SK-MEL-5 (cell line): ENCODE measurements at places on chromosomes 16 and 17. TPM values are rescaled to one million over a fixed set of nuclear protein-coding genes. Genes with fewer than 3 reads are reported as not detected.

- DNase-seq = no peak
Observed at GRCh38 chr16:26386096-26386495, 680.6 kb upstream of the C16orf82 start.

- DNase-seq = no peak
Observed at GRCh38 chr16:80614908-80615671, 74.3 kb downstream of the DYNLRB2 start.

The TOX3 gene
- not detected in 2 replicates for total RNA-seq

DNA sequence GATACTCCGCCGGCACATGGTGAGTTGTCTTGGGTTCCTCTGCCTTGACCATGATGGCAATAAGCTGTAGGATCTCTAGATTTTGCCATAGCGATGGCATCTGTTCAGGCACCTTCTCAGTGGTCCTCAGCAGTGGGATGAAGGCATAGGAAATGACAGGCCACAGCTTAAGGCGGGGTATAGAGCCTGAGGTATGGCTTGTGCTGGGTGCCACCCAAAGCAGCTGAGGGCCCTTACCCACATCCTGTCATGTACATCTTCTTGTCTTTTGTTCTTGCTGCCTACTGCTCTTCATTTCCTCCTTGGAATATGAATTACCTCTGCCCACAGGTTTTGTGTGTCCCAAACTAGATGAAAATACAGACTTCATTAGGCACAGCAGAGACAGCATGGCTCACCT, 29.5 kb downstream of the KAT7 start:
- DNase-seq = no peak

The SLC5A10 gene
- total RNA-seq = 0.11 TPM in 1 of 2 replicates, not detected in the other

DNA sequence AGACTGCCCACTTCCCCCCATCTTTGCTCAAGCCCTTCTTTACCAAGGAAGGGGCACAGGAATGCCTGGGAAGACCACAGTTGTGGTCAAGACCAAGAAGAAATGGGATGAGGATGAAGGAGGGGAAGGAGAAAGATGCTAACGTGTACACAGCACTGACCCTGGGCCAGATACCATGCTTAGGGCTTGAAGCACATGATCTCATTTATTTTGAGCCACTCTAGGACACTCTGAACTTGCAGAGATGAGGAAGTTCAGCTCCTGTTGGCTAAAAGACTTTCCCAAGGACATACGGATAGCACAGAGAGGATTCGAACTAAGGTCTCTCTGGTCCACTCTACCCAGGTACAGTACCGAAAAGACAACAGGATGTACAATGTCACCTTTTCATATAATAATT, 42.6 kb downstream of the PIK3R5 start:
- no peak for DNase-seq

The BCO1 gene
- 0.24 and 0.32 TPM in 2 replicates for total RNA-seq

GRCh38 chr16:74659041-74659440, 7.6 kb downstream of the RFWD3 start:
- DNase-seq = no peak

The SLFN11 gene
- 0.11 TPM in 1 of 2 replicates, not detected in the other for total RNA-seq

The HSF4 gene
- total RNA-seq = 28.7 and 40.9 TPM in 2 replicates

GRCh38 chr17:67157732-67158639, 87.0 kb downstream of the HELZ start:
- peak; percentile 89 for DNase-seq

DNA sequence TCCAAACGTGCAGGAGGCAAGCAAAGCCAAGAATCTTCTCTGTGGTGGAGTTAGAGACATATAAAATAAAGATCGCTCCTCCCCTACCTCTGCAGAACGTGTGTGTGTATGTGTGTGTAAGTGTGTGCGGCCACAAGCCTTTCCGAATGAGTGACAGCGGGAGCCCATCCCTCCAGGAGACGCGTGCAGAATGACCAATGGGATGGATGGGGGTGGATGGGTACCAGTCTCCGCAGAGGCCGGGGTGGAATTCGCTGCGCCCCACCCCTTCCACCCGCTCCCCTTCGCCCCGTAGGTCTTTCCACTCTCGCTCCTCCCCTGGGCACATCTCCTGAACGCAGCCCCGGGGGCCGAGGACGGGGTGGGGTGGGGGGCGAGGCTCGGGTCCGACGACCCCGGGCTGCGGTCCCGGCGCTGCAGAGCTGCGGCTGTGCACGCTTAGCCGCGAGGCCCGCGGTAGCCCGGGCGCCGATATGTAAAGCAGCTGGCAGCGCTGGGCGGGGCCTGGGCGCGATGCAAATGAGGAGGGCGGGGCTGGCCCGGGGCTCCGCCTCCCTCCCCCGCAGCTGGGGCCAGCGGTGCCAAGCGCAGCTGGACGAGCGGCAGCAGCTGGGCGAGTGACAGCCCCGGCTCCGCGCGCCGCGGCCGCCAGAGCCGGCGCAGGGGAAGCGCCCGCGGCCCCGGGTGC, at the start of gene PRKCB:
Gene PRKCB (plus strand): TSS at position 594 of the 688 bp plus-strand sequence.
- peak; percentile 69 for DNase-seq

- no peak for DNase-seq
Observed at GRCh38 chr16:77917971-77918370, 104.4 kb upstream of the CLEC3A start.

GRCh38 chr17:38879878-38880665, 10.2 kb downstream of the LASP1 start:
- peak; percentile 43 for DNase-seq

- DNase-seq = no peak
Observed at GRCh38 chr17:74521701-74522201, 9.5 kb downstream of the CD300LB start.

- no peak for DNase-seq
Observed at GRCh38 chr16:14193316-14193871, 122.3 kb downstream of the MRTFB start.

GRCh38 chr17:4938688-4939545, 929 bp downstream of the SLC25A11 start:
- DNase-seq = no peak

The SLC6A2 gene
- total RNA-seq = not detected in 2 replicates

DNA sequence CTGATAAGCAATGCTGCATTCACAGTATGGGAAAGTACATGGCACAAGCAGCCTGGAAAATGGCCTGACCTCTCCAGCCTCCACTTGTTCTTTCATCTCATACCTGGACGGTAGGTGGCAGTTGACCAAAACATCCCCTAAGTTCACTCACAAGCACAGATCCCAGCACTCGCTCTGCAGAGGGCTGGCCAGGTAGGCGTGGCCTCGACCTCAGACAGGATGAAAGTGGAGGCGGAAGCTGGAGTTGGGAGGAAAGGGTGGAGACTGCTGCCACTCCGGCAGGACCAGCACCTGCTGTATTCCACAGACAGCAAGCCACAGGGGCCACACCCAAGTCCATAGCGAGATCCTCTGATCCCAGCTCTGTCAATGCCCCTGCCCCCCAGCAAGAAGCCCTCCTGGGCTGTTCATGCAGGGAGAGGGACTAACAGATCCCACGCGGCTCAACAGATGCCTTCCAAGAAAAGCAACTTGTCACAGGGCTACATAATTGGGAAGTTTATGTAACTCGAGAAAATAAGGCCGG, 31.3 kb downstream of the ZCCHC14 start:
- DNase-seq = peak; percentile 88

- DNase-seq = no peak
Observed at GRCh38 chr17:42460371-42460770, 1.7 kb downstream of the ATP6V0A1 start.

The DHX38 gene
- 27.9 and 33.2 TPM in 2 replicates for total RNA-seq

The CD300C gene
- total RNA-seq = 0.26 TPM in 1 of 2 replicates, not detected in the other

- peak; percentile 34 for DNase-seq
Observed at GRCh38 chr17:32609085-32609484, 122.3 kb downstream of the CDK5R1 start.

The CA7 gene
- total RNA-seq = not detected in 2 replicates

GRCh38 chr17:64025732-64026294, 5.4 kb upstream of the ICAM2 start:
- DNase-seq = peak; percentile 91

DNA sequence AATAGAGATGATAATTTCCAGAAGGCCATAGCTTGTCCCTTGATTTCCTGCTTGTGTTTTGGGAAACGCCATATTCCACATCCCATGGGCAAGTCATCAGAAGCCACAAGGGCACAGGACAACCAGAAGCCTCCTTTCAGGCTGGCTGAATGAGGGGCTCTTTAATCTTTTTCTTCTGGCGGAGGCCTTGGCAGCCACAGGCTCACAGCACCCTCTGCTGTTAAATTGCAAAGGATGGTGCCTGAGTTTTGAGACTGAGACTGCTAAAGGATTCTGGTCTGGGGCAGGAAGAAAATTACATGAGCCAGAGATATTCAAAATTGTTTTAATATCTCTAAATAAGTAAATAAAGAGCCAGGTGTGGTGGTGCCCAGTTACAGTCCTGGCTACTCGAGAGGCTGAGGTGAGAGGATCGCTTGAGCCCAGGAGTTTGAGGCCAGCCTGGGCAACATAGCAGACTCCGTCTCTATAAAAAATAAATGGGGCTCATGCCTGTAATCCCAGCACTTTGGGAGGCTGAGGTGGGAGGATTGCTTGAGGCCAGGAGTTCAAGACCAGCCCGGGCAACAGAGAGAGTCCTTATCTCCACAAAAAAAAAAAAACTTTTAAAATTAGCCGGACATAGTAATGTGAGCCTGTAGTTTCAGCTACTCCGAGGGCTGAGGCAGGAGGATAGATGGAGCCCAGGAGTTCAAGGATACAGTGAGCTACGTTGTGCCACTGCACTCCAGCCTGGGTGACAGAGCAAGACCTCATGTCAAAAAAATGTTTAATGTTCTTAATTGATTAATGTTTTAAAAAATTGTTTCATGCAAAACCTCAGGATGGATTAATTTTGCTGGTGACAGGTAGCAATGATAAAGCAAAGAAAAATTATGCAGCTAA, 26.3 kb downstream of the AARSD1 start:
- DNase-seq = peak; percentile 85

The NPIPA8 gene
- total RNA-seq = not detected in 2 replicates

- no peak for DNase-seq
Observed at GRCh38 chr17:2397247-2398171, 3.4 kb downstream of the MNT start.

GRCh38 chr17:48546924-48547807, 2.3 kb upstream of the HOXB2 start:
- no peak for DNase-seq

GRCh38 chr16:11136600-11136999, 119.4 kb downstream of the SOCS1 start:
- DNase-seq = peak; percentile 27

GRCh38 chr16:24589997-24590396, 50.6 kb downstream of the RBBP6 start:
- no peak for DNase-seq

DNA sequence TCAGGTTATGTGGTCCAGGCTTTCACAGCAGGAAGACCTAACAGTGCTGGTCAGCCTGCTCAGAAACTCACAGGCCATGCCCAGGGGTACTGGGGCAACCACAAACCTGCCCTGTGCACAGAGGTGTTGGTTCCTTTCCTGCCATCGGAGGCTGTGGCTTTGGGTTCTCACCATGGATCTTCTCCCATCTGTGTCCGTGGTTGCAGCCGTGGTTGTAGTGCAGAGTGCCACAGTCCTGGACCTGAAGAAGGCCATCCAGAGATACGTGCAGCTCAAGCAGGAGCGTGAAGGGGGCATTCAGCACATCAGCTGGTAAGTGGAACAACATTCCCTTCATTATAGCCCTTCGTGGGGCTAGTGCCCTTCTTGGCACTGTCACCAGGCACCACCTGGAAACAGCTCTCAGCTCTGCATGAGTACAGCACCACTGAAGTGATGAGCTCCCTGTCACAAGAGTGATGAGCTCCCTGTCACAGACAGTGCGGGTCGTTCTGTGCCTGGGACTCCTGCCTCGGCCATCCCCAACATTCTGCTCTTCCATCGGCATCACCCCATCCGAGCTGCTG, 2.0 kb downstream of the SNRNP25 start:
- no peak for DNase-seq

GRCh38 chr17:62648956-62649294, 21.5 kb downstream of the MRC2 start:
- DNase-seq = no peak

DNA sequence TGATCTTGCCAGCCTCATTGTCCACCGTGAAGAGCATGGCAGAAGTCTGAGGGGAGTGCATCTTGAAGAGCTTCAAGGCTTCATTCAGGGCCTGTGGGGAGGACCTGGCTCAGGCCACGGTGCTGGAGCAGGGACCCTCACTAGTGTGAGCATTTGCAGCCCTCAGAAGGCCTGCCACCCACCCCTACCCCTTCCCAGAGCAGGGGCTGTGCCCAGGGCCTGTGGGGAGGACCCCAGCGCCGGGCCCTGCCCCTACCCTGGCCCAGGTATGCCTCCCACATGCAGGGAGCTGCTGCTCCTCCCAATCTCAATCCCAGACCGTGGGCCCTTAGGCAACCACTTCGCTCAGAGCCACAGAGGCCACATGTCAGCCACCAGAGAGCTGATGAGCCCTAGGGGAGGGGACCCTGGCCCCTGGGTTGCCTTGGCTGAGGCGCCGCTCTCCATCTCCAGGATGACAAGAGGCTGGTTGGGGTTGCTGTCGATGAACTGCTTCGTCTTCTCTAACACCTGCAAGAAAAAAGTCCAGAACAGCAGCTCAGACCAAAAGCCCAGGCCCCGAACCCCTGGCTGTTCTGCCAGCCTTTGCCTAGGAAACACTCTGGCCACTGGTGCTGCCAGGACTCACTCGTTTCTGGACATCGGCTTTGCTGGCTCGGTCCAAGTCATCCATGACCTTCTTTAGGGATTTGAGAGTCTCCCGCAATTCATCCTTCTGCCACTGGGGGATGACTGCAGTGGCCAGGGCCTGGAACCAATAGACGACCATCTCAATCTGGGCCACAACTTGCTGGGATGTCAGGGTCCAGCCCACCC, 1.8 kb upstream of the EXOSC6 start:
- peak; percentile 45 for DNase-seq
